Stimulated activated CD4-positive, alpha-beta T cell treated with anti-CD3 and anti-CD28 coated beads, Interleukin-2, amount 100 ng/mL, for 24 hours (primary cell): ENCODE measurements at places on chromosomes 3 and 15.
A peak's percentile ranks its signal among the peaks of the same experiment; 100 is the strongest.

GRCh38 chr3:184067573-184068055 is 14.8 kb downstream of the HTR3C start:
- DNase-seq = no peak

DNA sequence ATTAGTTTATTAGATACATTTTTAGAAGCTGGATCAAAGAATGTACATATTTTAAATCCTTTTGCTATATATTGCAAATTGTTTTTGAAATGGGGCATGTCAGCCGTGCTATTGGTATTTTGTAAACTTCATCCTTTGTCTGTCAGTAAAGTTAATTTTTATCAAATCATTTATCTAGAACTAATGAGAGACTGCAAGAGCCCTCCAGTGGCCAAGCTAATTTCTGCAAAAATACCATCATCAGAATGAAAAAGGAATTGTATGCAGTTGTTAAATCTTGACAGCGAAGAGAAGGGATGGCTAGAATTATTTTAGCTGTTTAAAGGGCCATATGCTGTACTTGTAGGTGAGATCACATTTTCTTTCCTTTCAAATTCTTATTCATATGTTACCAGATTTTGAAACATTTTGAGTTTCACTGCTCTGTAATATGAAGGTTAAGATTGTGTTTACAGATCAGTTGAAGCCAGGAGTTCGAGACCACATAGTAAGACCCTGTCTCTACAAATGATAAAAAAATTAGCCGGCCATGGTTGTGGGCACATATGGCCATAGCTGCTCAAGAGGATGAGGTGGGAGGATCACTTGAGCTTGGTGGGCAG is 8.1 kb upstream of the CLDN11 start:
- DNase-seq = no peak

- DNase-seq = no peak
Measured at GRCh38 chr3:2354702-2355101, 256.0 kb downstream of the CNTN4 start.

DNA sequence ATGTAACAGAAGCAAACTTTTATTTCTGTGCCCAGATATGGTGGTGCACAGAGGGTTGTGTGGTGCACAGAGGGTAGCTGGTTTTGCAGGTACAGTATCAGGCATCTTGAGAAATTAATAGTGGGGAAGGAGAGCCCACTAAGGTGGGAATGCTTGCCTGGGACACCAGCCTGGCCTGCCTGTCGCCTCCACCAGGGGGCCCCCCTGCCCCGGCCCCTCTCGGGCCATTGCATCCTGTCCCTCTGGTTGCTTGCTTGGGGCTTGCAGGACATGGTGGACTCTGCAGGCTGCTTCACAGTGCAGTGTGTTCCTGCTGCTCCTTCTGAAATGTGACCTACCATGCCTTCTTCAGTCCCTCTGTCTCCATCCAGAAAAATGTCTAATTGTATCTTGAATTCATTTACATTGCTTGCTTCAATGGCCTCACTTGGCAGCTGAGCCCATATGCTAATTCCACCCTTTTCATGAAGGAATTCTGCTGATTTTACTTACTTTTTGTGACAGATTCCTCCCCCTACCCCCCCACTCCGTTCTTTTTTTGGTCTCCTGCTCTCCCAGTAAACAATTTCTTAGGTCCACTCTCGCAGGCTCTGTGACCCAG is 73.6 kb downstream of the EEFSEC start:
- peak; percentile 30 for DNase-seq

- DNase-seq = no peak
Measured at GRCh38 chr15:93150910-93151881, 62.2 kb upstream of the RGMA start.

DNA sequence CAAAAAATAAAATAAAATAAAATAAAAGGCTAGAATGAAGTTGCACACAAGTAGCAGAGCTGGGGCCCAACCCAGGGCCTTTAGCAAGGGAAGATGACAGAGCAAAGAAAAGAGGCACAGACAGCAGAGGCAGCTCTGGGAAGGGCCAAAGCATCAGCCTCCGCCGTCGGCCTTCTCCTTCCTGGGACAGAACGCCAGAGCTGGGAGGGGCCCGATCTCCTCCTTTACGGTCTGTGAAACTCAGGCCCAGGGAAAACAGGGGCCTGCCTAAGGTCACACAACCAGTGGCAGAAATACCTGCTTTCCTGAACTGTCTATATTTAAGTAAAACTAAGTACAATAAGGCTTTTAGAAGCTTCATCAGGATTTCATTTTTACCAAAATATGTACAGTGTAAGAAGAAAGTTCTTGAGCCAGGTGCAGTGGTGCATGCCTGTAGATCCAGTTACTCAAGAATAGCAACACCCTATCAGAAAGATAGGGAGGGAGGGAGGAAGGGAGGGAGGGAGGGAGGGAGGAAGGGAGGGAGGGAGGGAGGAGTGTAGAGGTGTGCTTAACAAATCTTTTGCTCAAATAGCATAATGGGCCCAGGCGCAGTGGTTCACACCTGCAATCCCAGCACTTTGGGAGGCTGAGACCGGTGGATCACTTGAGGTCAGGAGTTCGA is 43.0 kb upstream of the MUC4 start:
- no peak for DNase-seq

GRCh38 chr3:117131259-117131658 is 421.7 kb downstream of the TUSC7 start:
- no peak for DNase-seq
